ENCODE measurements at places on chromosomes 7 and 10.

GRCh38 chr7:1533547-1534329 lies 3.2 kb downstream of the MAFK start:
- DNase-seq: no peak

- DNase-seq: no peak
These were observed 25.1 kb upstream of the DDIT4 start for GRCh38 chr10:72248468-72249151.

GRCh38 chr7:139702313-139702731 lies 75.5 kb downstream of the HIPK2 start:
- DNase-seq: no peak

DNA sequence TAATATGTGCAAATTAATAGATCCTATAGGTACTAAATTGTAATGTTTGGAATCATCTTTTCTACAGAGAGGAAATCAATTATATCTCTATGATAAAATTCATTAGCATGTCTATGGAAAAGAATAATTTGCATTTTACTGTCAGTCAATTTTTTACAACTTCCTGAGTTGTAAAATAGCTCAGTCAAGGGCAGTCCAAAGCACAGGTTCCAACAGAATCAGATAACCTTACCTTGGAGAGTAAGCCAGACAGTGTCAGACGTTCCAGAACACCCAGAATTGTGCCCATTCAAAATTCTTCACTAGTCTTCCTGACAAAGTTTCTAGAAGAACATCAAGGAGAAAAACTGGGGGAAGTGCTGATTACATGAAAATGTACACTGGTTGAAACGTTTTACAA lies 31.1 kb upstream of the IMMP2L start:
- no peak for DNase-seq

All from NCI-H2081 treated with DMSO at 0.1 percent for 48 hours (cell line).